Fibroblast of skin of right biceps (primary cell): ENCODE measurements at places on chromosomes 7 and 10.

DNA sequence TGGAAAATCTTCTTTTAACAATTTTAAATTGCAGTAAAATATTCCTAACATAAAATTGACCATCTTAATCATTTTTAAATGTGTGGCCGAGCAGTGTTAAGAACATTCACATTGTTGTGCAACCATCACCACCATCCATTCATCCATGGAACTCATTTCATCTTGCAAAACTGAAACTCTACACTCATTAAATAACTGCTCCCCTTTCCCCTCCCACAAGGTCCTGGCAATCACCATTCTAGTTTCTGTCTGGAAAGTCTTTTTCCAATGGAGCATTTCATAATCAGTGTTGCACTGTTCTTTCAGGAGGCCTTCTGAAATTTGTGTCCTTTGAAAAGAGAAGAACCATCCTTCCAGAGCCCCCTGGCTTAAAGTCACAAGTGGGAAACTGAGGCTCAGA is 233.1 kb downstream of the PLXNA4 start:
- DNase-seq = no peak

DNA sequence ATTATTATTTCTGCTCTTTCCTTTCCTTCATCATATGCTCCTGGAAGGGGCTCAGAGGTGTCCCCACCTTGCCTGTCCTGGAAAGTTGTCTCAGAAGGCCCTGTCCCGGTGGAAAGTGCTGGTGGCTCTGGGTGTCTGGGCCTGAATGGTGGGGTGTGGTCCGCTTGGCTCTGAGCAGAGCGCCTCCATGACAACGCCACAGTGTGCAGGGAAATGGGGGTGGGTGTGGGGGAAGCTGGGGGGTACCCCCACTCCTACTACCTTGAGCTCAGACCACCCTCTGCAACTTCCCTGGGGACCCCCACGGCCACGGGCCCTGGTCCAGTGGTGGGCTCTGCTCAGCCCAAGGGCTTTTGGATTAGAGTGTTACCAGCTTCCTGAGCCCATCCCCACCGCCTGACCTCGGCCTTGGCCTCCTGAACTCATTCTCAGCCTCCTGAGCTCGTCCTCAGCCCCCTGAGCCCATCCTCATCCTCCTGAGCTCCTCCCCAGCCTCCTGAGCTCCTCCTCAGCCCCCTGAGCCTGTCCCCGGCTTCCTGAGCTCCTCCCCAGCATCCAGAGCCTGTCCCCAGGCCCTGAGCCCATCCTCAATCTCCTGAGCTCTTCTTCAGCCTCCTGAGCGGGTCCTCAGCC is 106.4 kb upstream of the FAM20C start:
- DNase-seq = no peak

- DNase-seq = no peak
These were observed 53.7 kb downstream of the GOLGA7B start for GRCh38 chr10:97903128-97904017.

GRCh38 chr7:1666317-1666822 is 3.7 kb upstream of the ELFN1 start:
- peak; percentile 36 for DNase-seq

- peak; percentile 46 for DNase-seq
These were observed 5.7 kb upstream of the GOT1 start for GRCh38 chr10:99435986-99436638.

DNA sequence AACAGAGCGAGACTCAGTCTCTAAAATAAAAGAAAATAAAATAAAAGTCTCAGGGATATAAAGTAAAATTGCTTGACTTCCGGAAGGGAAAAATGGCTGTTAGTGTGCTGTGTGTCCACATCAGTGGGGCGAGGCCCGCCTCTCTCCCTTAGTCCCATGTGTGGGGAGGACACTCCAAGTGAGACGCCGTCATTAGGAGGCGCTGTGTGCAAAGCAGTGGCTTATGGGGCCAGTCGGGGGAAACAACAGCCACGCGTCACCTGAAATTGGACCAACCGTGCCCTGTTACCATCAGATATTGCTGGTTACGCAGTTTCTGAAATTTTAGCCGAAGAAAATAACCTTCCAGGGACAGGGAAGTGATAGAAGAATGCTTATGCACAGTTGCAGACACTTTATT is 15.8 kb downstream of the SFXN4 start:
- no peak for DNase-seq

- DNase-seq = peak; percentile 80
These were observed 83.8 kb downstream of the ABCA13 start for GRCh38 chr7:48255046-48255445.

- DNase-seq = no peak
These were observed 74.2 kb downstream of the RAB18 start for GRCh38 chr10:27578316-27578715.

GRCh38 chr7:188727-189500 is 3.5 kb upstream of the FAM20C start:
- no peak for DNase-seq

DNA sequence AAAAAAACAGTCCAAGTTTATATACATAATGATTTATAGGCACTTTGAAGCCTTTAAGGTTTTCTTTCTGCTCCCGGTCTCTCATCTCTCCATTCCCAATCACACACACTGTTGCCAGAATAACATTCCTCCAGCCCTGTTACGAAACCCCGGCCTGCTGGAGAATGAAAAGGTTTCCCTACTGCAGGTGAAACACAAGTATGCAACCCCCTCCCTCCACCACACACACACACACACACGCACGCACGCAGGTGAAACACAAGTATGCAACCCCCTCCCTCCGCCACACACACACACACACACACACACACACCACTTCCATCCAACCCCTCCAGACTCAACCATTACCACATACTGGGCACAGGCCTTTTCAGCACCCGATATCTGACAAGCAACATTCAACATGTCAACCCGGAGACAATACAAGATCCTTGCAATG is 87.5 kb downstream of the PARD3 start:
- DNase-seq = no peak

DNA sequence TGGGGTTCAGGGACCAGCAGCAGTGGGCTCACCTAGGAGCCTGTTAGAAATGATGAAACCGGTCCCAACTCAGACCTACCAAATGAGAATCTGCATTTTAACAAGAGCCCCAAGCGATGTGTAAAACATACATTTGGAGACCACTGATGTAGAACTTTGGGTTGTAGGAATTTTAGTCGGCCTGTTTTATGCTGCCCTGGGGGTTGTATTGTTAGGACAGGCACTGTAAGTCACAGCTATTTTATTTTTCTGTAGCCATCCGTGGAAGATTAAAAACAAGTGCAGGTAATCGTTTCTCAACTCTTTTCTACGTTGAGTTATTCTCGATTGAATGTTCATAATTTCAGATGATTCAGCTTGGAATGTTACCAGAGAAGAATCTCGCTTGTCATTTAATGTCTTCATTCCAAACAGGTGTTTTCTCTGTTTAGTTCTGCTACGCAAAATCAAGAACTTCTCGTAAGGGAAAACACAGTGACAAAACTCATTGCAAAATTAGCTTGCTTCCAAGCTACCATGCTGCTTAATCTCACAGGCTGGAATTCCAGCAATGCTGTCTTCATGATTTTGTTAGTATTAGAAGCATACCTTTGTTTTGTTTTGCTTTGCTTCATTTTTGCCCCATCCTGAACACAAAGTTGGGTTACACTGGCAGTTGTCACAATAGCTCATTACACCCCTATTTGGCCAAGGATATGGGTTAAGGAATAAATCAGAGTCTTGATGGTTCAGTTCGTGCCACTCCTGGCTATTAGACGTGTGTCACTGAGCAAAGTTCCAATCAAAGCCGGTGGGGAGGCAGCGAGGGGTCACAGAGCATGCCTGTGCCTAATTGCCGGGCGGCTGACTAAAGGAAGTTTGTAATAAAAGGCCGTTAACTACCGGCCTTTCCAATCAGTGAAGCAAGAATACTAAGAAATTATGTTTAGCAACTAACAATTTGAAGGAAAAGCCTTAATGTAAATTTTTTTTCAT is 676.9 kb downstream of the GATA3 start:
- DNase-seq = no peak

DNA sequence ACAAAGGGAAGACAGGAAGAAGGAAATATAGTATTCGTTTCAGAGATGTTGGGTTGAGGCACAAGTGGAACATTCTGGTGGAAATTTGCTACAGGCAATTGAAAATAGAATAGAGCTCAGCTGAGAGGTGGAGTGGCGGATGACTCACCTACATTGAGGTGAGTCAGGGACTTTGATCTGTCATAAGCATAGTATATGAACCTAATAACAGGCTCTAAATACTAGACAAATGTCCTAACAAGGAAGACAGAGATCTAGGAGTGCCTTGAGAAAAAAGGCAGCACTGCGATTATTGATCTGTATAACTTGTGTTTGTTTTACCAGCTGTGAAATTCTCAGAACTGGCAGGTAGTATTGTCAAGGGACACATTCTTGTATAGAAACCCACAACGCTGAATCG is 907 bp upstream of the IFRD1 start:
- peak; percentile 53 for DNase-seq

DNA sequence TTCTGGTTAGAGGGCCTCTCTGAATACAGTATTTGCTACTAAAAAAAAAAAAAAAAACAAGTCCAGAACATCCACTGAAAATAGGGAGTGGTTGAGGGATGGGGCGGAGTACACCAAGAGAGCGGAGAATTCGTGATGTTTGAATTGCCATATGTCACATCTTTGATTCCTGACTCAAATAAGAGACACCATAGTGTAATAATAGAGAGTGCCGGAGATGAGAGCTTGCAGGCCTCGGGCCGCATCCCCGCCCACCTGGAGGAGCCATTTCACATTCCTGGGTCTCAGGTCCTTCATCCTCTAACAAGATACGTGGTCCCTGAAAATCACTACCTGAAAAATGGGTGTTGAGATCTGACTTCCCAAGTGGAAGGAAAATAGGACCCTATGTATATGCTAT is 46.8 kb downstream of the KIAA1549 start:
- no peak for DNase-seq

- peak; percentile 80 for DNase-seq
These were observed 120.1 kb downstream of the ARHGAP12 start for GRCh38 chr10:31808258-31809218.

- DNase-seq = no peak
These were observed 16.2 kb downstream of the CCNY start for GRCh38 chr10:35352512-35352911.

DNA sequence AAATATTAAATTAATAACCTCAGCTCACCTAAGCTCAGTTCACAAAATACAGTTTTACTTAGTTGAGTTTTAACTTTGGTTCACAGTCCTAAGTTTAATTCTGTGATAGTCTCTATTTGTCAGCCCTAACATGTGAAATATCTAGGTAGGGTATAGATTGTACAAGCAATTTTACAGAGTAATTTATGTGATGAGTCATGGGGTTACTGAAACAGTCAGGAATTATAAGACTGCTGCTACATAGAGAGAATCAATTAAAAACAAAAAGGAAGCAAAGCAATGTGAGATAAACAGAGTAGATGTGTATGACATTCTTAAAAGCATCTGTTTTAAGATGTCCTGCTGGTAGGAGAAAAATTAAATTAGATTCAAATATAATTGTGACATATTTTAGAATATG is 1018.2 kb upstream of the KCND2 start:
- peak; percentile 3 for DNase-seq

- DNase-seq = no peak
These were observed 43.6 kb upstream of the IL6 start for GRCh38 chr7:22683379-22683778.

- DNase-seq = no peak
These were observed 546.4 kb upstream of the FZD8 start for GRCh38 chr10:36188461-36188860.

- peak; percentile 78 for DNase-seq
These were observed 42.9 kb downstream of the MKLN1 start for GRCh38 chr7:131370523-131370968.

GRCh38 chr7:18201350-18201749 is 173.7 kb upstream of the PRPS1L1 start:
- DNase-seq = no peak

- DNase-seq = peak; percentile 95
These were observed 89.4 kb downstream of the CTNNA3 start for GRCh38 chr10:67606572-67606971.

DNA sequence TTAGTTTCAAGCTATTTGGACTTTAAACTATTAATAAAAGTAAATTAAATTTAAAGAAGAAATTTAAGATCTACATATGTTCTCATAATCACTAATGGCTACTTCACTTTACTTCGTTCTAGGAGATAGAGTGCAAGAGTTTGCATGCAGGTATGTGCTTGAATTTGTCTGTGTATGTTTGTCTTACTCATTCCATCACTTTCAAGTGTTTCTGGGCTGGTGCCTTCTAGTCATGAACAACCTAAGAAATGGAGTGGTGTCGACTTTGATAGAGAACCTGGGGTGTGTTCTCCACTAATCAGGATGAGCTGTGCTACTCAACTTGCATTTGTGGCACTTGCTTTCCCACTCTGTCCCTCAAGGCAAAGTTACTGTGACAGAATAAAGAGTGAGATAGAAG is 169.9 kb downstream of the KCND2 start:
- DNase-seq = no peak

DNA sequence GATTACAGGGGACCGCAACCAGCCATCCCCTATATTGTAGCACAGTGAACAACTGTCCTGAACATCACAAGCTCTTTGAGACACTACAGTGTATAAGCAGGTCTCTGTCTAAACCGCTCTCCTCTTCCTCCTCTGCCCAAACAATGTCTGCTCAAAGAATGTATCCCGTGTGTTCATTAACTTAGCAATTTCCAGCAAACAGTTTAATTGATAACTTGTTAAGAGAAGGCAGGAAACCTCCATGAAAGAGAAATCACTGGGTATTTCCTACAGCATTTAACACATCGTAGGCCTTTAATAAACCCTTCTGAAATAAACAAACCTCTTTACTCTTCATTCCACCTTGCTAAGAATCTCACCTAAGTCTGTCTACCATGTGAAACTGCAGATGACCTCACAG is 1.5 kb downstream of the PMS2 start:
- DNase-seq = no peak

DNA sequence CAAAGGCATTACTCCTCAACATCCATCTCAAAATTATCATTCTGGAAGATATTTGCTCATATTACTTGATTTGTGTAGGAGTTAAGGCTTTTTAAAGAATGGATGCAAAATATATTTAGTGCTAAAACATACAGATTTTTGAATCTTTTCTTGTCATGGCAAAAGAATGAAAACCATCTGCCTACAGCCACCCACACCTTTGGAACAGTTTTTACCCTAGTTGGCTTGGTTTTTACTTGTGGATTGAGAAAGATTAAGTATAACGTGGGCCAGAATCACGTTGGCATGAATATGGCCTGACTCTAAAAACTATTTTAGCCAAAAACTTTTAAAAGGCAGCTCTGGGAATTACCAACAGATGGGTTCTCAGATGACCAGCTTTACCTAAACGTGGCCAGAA is 128.2 kb downstream of the SPAG6 start:
- no peak for DNase-seq
